NCI-H2029 treated with DMSO at 0.1 percent for 48 hours (cell line): ENCODE measurements at places on chromosomes 4 and X.

- no peak for DNase-seq
Measured at GRCh38 chr4:128538111-128538882, 250.7 kb upstream of the PGRMC2 start.

DNA sequence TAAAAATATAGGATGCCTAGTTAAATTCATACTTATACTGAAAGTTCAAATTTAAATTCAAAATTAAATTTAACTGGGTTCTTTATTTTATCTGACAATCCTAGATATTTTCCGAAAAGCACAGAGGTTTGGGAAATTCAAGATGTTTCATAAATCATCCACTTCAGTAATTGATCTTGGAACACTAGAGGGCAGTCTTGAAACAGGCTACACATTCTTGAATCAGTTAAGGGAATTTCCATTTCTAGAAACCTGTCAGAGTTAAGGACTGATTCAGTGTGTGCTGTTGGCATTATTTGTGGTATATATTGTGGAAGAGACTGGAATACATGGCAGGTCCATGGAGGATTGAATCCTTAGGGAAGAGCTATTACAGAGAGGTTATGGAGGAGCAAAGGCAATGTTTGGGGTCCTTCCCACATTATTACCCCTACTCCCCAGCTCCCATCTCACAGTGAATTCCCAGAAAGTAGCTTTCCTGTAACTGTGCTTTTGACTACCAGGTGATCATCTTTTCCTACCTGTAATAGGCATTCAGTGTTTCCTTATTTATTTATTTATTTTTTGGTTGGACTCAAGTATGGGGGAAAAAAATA is 92.9 kb downstream of the EGF start:
- DNase-seq = peak; percentile 59

- DNase-seq = no peak
Measured at GRCh38 chr4:110614976-110615352, 7.9 kb downstream of the PITX2 start.

- no peak for DNase-seq
Measured at GRCh38 chrX:130173190-130173895, 1.6 kb downstream of the RAB33A start.

GRCh38 chr4:70496231-70496630 is 22.1 kb upstream of the AMTN start:
- no peak for DNase-seq

GRCh38 chr4:115866364-115866896 is 753.0 kb upstream of the NDST4 start:
- no peak for DNase-seq

- no peak for DNase-seq
Measured at GRCh38 chr4:113131136-113131535, 81.7 kb downstream of the ANK2 start.

- no peak for DNase-seq
Measured at GRCh38 chr4:85420831-85421230, 54.1 kb upstream of the ARHGAP24 start.

- DNase-seq = no peak
Measured at GRCh38 chrX:136425996-136426395, 61.8 kb upstream of the BRS3 start.

- DNase-seq = no peak
Measured at GRCh38 chr4:84925558-84925957, 40.9 kb downstream of the WDFY3 start.

GRCh38 chr4:103915224-103915869 is 195.6 kb upstream of the TACR3 start:
- no peak for DNase-seq

- no peak for DNase-seq
Measured at GRCh38 chrX:107508925-107509324, 59.5 kb downstream of the FRMPD3 start.

DNA sequence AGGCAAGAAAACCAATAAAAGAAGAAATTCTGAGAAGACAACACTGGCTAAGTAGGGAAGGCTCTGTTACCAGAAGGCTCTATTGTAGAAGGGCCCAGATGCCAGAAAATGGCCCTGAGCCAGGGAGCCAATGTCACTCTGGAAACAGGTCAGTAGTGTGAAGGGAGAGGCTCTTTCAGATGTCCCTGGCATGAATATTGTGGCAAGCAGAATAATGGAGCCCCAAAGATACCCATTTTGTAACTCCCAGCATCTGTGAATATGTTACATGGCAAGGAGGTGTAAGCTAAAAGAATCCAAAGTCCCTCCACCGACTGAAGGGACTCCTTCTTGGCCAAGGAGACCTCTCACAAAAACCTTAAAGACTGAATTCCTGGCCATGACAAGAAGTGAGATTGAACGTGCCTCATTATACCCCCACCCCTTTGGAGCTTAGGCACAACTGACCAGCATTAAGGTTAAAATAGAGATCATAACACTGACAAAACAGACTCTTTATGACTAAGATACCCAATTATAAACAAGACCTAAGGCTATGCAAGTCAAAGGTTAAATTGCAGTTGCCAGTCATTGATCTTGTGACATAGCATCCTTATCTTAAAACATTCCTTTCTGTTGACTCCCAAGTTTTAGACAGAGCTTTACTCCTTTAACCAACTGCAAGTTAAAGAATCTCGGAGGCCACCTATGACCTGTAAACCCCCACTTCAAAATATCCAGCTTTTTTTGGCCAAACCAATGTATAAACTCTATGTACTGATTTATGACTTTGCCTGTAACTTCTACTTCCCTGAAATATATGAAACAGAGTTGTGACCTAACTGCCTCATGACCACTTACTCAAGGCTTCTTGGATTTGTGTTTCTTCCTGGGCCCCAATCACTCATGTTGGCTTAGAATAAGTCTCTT is 42.2 kb upstream of the SMIM10 start:
- DNase-seq = no peak

- DNase-seq = no peak
Measured at GRCh38 chr4:140931911-140932310, 175.7 kb upstream of the TBC1D9 start.

GRCh38 chr4:20249333-20249732 is 2.4 kb upstream of the SLIT2 start:
- DNase-seq = no peak

GRCh38 chrX:105168577-105168976 is 51.9 kb downstream of the TEX13A start:
- no peak for DNase-seq

DNA sequence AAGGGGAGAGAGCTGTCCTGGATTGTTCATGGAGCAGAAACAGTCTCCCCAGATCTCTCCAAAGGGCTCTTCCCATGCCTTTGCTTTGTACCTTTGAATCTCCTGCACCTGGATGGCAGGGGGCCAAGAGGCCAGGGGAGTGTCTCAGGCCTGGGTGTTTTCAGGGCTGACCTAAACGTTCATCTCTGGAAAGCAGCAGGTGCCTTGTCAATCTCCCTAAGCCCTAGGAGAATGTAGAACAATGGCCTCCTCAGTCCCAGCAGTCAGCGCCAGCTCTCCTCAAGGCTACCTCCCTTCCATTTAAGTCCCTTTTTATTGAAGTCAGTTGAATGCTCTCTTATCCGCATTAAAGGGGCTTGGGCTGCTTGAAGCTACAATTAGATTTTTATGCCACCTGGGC is 31.2 kb upstream of the NSUN7 start:
- peak; percentile 42 for DNase-seq

DNA sequence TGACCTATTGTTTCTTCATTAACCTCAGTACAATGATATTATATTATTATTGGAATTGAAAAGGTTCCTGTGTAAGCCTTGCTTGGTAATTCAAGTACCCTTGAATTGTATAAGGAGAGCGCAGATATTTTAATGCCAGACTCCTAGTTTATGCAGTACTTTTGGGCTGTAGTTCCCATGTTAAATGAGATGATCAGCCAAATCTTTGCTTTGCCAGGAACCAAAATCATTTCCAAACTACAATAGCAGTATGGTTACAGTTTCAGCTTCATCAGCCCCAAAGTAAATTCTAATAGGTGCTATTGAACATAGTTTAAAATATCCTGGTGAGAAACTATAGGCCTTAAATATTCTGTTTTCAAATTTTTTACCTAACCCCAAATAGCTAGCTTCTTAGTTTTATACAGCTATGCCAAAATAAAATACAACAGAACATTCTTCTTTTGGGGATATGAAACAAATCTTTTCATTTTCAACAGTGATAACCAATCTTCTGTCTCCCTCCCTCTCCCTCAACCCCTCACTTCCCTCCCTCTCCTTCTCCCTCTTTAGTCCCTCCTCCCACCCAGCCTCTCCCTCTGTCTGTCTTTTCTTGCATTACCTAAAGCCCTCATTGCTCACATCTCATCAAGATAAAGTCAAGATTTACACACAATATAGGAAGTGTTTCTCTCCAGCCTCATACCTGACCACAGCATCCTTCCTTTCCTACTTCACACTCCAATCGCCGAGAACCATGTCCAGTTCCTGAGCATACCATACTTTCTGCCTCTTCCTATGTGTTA is 190.1 kb downstream of the SHROOM3 start:
- DNase-seq = no peak

- no peak for DNase-seq
Measured at GRCh38 chrX:48083212-48083611, 11.8 kb upstream of the ZNF630 start.

GRCh38 chr4:113811359-113811758 is 49.8 kb upstream of the CAMK2D start:
- DNase-seq = no peak

- no peak for DNase-seq
Measured at GRCh38 chrX:113906168-113906567, 677.7 kb upstream of the HTR2C start.
